Skeletal muscle cell (primary cell): ENCODE measurements at places on chromosomes 7 and 10.

- DNase-seq = no peak
Measured at GRCh38 chr7:95772298-95772770, at the start of gene DYNC1I1. Gene DYNC1I1 (plus strand): TSS chr7:95772554. CDS start chr7:95804730, 32,176 bp downstream.

GRCh38 chr7:91517201-91517785 lies 253.1 kb downstream of the FZD1 start:
- no peak for DNase-seq

DNA sequence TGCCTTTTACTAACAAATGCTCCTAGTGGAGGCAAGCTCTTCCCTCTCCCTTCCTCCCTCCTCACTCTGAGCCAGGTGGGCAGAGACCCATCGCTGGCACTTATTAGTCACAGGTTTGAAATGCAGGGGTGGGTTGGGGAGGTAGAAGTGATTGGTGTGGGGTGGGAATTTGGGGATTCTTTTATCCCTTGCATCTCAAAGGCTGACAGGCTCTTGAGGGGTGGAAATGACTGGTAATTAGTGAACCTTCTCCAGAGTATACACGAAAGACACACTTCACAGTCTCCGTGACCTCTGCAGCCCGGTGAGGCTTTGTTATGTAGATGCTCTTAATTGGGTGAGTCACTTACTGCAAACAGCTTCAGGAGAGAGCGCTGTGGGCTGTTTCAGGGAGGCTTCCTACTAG lies 13.9 kb upstream of the LRMDA start:
- no peak for DNase-seq

- DNase-seq = no peak
Measured at GRCh38 chr7:81519886-81520285, 250.0 kb downstream of the HGF start.

DNA sequence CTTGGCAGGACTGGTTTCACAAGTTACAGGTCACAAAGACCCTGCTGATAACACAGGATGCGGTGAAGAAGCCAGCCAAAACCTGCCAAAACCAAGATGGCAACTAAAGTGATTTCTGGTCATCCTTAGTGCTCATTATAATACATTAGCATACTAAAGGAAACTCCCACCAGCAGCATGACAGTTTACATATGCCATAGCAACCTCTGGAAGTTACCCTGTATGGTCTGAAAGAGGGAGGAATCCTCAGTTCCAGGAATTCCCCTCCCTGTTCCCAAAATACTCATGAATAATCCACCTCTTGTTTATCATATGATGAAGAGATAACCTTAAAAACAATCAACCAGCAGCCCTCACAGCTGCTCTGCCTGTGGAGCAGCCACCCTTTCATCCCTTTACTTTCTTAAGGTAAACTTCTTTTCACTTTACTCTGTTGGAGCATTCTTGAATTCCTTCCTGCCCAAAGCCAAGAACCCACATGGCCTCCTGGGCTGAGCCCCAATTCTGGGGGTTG lies 21.9 kb downstream of the DPY19L1 start:
- no peak for DNase-seq

- DNase-seq = no peak
Measured at GRCh38 chr10:43093423-43094076, 16.7 kb downstream of the RET start.

- no peak for DNase-seq
Measured at GRCh38 chr10:125217990-125218675, 57.8 kb upstream of the CTBP2 start.

- no peak for DNase-seq
Measured at GRCh38 chr7:29957521-29958310, 31.9 kb downstream of the SCRN1 start.

DNA sequence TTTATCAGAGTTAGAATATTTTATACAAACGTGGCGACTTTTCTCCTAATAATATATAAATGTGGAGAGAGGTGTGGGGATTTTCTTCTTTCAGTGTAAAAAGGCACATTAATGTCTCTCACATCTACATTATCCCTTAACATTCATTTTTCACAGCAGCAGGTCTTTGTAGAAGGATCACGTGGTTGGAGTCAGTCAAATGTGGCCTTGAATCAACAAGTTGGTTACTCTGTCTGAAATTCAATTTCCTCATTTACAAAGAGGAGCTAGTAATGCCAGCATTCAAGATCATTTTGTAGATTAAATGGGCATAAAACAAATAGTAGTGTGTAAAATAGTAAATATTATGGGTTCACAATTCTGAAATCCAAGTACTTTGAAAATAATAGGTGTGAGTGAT lies 183.1 kb upstream of the SEMA3E start:
- no peak for DNase-seq

- DNase-seq = no peak
Measured at GRCh38 chr7:34022626-34023025, 117.3 kb downstream of the BMPER start.

DNA sequence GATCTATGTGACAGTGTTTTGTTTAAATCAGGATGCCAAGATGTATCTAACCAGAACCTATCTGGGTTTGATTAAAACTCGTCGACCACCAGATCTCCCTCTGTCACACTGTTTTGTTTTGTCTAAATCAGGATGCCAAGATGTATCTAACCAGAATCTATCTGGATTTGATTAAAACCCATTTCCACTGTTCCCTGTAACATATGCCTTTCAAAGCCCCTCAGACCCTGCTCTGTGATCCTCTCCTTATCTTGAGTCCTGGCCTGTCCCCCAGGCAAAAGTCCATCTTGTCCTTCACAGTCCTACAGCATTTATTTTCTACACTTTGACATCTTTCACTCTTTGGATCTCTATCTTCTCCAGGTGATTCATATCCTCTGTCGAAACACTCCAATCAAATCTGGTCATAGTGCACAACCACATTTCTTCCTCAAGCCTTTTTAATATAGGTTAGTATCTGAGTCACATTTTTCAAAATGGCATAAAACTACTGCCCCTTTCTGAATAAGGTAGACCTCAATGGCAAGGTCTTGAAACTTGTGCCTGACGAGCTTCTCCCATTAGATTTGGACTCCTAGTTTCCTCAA lies 32.5 kb downstream of the ERLIN1 start:
- DNase-seq = no peak

- no peak for DNase-seq
Measured at GRCh38 chr10:109029870-109030269, 893.4 kb downstream of the XPNPEP1 start.

- no peak for DNase-seq
Measured at GRCh38 chr10:34504534-34504933, 310.6 kb downstream of the PARD3 start.

DNA sequence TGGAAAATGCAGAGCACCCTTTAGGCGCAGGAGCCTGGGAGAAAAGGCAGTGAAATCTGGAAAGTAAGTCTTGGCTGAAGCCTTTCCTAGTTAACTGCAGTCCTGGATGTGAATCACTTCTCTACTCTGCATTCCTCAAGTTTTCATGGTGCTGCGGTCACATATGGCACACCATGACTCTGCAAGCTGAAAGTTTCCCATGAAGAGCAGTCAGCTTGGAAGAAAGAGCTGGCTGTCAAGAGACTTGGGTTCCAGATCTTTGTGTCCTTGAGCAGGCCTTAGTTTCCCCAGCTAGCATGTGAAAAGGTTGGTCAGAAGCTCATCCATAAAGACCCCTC lies 548.3 kb downstream of the SORCS3 start:
- DNase-seq = no peak

- DNase-seq = peak; percentile 16
Measured at GRCh38 chr7:24668927-24669635, 88.2 kb downstream of the GSDME start.

- no peak for DNase-seq
Measured at GRCh38 chr7:150569245-150569955, 2.2 kb downstream of the GIMAP4 start.

DNA sequence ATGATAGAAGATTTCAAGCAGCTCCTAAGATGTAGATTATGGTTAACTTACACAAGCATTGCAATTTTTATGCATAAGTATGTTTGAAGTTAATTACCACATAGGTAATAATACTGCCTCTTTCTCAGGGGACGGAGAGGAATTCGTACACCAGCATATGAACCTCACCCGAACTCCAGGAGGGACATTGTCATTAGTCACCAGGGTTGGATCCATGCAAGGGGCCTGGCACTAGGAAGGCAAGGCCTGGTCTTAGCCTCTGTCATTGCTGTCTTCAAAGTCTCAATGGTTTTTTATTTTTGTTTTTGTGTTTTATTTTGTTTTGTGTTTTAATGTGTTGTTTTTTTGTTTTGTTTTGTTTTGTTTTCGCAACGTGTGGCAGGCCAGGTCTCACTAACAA lies 145.6 kb upstream of the PPP2R2D start:
- no peak for DNase-seq

DNA sequence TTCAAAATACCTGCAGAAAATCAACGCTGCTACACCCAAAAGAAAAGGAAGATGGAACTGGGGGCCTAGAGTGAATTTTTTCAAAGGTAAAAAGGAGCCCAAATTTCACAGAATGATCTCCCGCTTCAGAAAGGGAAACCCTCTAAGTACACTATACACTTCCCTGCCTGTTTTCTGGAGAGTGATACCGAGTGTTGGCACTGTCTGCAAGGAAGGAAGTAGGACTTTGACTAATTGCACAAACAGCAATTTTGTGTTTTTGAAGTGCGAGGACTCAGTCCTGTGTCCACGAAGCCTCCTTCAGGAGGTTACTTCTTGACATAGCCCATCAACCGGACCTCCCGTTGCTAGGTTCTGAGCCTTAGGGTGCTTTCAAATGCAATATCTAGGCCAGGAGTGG lies 106.3 kb downstream of the KIAA1217 start:
- DNase-seq = no peak

DNA sequence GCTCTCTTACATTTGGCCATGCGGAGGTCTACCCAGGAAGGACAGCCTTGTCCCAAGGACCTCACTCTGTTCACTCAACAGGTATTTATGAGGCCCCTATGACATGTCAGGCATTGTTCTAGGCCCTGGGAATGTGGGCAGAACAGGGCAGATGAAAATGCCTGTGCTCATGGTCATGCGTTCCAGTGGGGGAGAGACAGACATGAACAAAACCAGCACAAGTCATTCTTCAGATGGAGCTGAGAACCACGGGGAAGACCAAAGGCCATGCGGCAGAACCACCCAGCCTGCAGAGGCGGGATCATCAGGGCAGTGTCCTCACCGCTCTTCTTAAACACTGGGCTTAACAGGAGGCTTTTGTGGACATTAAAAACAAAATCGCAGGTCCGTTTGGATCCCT lies 636.1 kb downstream of the SDK1 start:
- DNase-seq = no peak

GRCh38 chr7:41629711-41630111 lies 73.2 kb downstream of the INHBA start:
- DNase-seq = no peak

DNA sequence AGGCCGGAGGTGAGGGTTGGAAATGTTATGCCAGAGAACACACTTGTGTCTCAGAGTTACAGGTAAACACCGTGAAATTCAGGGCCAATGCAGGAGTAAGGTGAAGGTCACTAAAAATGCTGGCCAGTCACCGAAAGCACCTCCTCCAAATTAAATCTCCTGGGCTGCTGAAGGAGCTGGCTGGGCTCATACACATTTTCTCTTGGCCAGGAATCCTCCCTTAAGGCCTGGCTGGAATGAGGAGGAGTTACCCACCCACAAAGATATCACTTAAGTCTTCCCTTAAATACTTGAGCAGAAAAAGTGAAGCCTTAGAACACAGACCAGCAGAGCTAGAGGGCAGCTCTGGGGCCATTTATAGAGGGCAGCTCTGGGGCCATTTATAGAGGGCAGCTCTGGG lies 46.3 kb downstream of the HTRA1 start:
- no peak for DNase-seq

- no peak for DNase-seq
Measured at GRCh38 chr7:120460949-120461348, 188.0 kb downstream of the KCND2 start.

DNA sequence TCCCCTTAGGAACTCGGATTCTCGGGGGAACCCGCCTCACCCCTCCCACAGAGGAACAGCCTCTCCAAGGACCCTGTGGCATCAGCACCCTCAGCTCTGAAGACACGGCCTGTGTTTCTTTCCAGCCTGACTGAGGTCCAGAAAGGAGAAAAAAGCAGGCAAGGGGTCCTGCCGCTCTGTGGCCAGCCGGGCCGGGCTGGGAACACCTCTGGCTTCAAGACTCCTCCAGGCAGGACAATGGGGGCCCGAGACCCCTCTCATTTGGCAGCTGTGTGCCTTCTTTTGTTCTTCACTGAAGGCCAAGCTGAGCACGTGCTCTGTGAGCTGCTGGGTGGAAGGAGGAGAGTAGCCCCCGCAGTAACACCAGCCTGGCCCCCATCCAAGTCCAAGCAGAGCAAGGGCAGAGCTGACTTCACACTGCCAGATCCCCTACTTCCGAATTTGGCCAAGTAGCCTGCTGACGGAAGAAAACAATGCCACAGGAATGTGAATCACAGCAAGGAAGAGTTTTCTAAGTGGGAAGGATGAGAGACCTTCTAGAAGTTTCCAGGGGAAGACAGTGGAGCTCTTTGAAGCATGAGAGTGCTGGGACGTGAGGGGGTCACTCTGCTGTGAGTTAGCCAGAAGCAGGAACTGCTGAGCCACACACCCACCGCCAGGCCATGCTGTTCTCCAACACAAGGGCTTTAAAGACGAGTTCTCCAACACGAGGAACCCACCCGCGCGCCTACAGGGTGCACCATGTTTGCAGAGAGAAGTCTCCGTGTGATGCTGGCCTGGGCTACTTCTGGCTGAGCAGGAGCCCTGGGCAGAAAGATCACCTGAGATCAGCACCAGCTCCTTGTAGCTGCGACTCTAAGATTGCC lies 3.1 kb downstream of the CNPY1 start:
- no peak for DNase-seq

DNA sequence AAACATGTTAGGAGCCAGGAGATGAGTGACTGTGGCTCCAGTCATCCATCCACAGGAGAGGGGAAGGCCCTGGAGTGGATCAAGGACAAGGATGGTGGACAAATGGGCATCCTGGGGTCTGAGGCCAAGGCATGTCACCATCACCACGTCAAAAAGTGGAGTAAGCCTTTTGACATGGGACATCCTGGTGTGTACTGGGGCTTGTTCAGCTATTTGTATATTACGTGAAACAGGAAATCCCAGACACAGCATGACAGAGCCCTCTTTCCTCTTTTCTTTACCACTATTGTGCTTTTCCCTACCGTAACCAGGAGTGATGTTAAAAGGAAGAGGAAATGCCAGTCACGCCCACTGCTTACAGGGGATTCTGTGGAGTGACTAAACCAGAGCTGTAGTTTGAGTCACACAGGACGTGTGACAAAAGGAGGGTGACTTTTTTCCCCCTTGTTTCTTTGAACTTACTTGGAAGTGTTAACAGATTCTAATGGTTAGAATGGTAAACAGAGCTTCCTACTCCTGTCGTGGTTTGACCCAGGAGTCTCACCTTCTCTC lies 15.4 kb downstream of the ACSL5 start:
- DNase-seq = no peak

DNA sequence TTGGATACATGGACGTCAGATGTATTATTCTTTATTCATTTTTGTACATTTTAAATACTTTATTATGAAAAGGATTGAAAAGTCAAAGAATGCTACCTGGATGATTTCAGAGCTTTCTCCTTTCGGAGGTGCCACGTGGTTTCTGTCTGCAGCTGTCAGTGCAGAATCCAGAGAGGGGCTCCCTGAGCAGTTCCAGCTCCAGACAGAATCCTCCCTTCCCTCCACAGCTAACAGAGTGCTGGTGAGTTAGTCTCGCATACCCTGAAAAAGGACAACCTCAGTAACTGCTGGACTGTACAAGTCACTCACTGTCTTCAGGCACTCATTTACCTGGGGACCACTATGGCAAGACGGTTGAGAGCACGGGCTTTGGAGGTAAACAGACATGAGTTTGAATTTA lies 10.9 kb downstream of the DNMBP start:
- no peak for DNase-seq
